Muscle of arm (tissue), 14 donors: ENCODE measurements at places on chromosomes 2 and 18.
A peak's percentile ranks its signal among the peaks of the same experiment; 100 is the strongest.

DNA sequence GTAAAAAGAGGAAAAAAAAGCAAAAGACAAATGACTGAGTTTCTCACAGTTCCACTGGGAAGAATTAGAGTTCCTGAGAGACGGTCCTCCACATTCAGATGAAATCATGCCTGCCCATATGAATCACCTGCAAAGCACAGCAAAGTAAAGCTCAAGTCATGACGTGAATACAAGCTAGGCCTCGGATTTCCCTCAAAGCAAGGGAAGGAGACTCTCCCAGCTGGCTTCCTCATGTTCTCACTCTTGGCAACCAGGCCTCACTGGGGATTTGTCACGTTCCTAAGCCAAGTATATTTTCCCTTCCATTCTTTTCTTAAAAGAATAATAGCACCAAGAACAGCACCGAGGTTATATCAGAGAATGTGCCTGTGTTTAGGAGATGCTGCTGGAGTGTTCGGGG lies 47.0 kb downstream of the CYP27C1 start:
- DNase-seq, result peak; percentile 90

DNA sequence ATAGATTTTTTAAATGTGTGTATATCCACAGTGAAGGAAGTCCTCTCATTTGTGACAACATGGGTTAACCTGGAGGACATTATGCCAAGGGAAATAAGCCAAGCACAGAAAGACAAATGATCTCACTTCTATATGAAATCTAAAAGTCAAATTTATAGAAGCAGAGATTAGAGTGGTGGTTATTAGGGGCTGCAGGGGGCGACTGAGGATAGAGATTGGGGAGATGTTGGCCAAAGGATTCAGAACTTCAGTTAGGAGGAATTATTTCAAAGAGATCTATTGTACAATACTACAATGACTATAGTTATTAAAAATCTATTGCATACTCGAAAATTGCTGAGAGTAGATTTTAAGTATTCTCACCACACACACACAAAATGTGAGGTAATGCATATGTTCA lies 252.4 kb upstream of the SLC39A10 start:
- peak; percentile 11 for DNase-seq

DNA sequence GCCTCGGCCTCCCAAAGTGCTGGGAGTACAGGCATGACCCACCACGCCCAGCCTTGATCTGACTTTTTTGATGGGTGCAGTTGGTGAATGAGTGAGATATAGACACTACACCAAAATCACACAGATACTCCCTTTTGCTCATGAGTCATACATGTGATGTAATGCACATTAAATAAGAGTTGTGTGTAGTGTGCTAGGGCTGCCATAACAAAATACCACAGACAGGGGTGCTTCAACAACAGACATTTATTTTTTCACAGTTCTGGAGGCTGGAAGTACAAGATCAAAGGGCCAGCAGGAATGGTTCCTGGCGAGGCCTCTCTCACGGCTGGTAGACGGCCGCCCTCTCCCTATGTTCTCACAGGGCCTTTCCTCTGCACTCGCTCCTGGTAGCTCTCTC lies 46.6 kb downstream of the GBX2 start:
- no peak for DNase-seq

GRCh38 chr2:120596990-120597594 lies 138.6 kb upstream of the GLI2 start:
- DNase-seq, result peak; percentile 67

DNA sequence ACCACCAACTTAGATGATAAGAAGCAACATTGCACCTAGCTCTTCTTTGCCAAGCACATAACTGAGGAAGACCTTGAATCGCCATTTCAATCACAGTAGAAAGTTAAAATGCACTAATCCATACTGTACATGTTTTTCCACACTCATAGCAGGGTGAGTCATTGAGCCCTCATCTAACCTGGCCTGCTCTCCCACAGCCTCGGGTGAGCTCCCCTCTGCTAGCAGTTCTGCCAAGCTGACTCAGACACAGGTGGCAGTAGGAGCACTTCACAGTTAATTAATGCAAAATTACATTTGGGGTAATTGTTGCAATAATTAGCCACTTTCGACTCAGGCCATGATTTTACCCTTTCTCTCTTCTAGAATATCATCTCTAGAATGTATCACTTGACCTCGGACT lies 1632.8 kb upstream of the CELF4 start:
- no peak for DNase-seq

DNA sequence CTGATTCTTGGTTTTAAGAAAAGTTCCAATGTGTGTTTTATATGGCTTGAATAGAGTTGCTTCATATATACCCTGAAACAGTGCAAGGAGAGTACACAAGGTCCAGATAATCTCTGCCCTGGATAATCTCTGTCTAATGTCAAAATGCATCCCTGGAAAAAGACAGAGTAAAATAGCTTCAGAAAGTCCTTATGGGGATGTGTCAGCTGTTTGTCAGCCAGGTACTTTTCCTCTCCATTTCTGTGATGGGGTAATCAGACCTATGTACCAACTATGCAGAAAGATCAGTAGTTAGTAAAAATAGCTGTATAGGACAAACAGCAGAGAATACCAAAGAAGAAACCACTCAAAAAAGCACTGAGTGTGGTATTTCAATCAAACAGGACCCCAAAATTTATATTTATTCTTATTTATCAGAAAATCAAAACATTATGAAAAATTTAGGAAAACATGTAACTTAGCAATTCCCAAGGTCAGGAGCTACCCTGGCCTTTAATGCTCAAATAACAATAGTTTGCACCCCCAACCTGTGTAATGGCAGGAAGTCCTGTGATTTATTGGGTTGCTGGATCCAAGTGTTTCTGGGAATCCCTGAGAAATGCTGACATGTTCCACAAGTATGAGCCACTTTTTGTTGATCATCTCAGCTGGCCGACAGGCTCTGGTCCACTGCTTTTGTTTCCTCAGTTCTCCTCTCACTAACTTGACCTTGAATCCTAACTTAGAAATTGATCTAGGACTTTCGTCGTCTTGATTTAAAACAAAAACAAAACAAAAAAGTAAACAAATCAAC lies 69.6 kb downstream of the MDH1 start:
- DNase-seq, result no peak

- peak; percentile 17 for DNase-seq
These were observed 324.5 kb upstream of the EPHA4 start for GRCh38 chr2:221896505-221897151.

- no peak for DNase-seq
These were observed 98.7 kb downstream of the PIGN start for GRCh38 chr18:62088156-62088555.

DNA sequence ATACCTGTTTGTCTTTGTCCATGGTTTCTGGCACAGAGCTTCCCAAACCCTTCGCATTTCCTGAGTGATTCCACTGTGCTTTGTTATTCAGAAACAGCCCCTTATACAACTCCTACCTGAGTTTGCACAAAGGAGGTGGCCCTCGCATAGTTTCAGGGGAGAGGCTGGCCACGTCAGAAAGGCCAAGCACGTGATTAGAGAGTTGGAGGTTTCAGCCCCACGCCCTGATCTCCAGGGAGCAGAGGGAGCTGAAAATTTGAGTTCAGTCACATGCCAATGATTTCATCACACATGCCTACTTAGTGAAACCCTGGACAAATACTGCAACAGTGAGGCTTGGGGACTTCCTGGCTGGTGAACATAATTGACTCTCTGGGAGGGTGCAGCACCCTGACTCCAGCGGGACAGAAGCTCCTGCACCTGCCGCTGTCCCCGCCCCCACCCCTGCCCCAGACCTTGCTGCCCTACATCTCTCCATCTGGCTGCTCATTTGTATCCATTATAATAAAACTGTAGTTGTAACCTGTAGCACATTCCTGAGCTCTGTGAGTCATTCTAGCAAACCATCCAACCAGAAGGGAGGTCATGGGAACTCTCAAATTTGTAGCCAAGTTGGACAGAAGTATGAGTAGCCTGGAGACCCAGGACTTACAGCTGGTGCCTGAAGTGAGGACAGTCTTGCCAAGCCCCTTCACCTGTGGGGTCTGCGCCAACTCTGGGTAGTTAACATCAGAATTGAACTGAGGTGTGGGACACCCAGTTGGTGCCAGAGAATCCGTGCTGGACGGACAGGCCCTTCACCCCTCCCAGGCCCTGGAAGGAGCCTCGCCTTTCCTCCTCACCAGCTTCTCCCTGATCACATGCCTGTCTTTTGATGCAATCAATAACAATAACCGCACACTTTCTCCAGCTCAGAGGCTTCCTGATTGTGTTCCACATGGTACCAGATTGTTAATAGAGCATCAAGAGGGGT lies 224.3 kb downstream of the ANAPC1 start:
- no peak for DNase-seq

GRCh38 chr2:218798767-218799504 lies 17.0 kb downstream of the CYP27A1 start:
- DNase-seq, result no peak

GRCh38 chr2:151030663-151031230 lies 230.9 kb downstream of the RBM43 start:
- no peak for DNase-seq

- no peak for DNase-seq
These were observed 239.2 kb upstream of the HS6ST1 start for GRCh38 chr2:128557831-128558241.

DNA sequence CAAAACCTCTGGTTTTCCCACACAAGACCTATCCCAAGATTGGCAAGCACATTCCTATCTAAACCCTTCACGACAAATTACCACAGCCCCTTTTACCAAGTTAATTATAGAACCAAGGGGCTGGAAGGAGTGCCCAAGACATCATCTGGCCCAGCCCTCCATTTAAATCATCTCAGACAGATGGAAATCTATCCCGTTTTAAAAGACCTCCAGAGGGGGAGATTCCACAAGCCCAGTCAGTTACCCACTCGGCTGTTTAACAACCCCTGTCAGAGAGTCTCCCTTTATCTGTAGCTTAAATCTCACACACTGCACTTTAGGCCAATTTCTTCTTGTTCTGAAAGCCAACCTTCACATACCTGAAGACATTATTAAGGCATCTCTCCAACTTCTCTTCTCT lies 179.1 kb upstream of the MEIS1 start:
- DNase-seq, result no peak

GRCh38 chr2:113032737-113033136 lies 19.9 kb downstream of the IL36B start:
- DNase-seq, result no peak

GRCh38 chr18:77043541-77044280 lies 88.9 kb downstream of the MBP start:
- no peak for DNase-seq

- no peak for DNase-seq
These were observed 227.5 kb downstream of the GULP1 start for GRCh38 chr2:188519136-188519535.

- no peak for DNase-seq
These were observed 35.4 kb upstream of the NT5DC4 start for GRCh38 chr2:112685271-112685884.

DNA sequence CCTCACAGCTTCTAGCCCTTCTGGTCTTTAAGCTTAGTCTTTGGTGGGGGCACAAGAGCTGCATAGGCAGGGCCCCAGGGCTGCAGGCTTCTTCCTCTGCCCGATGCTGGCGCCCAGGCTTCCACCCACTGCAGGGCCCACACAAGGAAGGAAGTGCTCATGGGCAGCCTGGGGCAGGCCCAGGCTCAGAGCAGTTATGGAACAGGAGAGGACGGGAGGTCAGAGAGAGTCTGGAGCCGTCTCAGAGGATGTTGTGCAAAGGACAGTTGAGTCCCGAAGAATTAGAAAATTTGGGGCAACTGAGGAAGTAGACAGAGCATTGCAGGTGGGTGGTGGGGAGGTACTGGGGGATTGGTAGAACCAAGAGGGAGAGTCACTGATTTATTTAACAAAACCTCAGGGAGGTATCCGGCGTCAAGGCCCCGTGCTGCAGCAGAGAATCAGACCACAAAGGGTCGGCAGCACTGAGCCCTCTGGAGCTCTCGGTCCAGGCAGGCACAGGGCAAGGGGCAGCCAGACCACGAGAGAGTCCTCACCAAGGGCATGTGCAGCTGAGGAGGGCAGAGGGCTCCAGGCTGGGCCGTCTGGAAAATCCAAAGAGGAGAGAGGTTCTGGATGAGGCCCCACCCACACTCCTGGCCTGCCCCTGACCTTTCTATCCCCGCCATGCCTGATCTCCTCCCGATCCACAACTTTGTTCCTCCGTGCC lies 110.8 kb upstream of the GLI2 start:
- no peak for DNase-seq

DNA sequence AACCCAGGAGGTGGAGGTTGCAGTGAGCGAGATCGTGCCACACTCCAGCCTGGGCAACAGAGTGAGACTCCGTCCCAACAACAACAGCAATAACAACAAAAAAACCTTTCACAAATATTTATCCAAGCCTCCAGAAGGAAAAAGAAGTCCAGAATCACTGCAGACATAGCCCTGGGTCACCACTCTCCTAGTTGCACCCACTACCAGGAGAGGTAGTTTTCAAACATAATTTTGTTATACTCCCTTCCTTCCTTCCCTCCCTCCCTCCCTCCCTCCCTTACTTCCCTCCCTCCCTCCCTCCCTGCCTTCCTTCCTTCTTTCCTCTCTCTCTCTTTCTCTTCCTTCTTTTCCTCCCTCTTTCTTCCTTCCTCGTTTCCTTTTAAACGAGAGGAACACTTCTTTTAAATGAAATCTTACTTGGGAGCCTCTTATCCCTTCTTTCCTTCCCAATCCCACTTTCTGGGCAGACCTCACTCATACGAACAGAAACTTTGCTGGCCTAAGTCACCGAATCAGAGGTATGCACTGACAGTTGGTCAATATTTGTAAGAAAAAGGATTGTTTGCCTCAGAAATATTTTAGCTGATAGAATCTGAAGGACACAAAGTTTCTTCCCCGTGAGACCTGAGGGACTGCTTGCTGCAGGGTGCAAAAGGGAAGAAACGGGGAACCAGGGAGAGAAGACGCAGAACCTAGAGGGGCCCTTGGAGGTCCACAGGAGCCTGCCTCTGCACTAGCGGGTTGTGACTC lies 88.1 kb upstream of the AGAP1 start:
- no peak for DNase-seq

DNA sequence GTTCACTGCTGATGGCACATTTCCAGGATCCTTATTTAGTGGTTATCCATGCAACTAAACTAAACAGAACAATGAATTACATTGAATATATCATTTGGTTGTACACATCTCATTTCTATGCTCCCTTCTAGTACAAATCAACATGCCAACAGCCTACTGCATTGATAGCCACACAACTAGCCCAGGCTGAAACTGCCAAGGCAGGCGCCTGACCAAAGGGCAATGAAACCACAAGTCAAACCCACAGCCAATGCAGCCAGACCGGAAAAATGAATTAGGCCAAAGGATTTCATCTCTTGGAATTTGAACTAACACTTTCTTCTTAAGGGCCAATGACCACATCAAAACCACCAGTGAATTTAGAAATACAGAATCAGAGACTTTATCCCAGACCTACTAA lies 196.4 kb downstream of the NOL4 start:
- DNase-seq, result no peak

DNA sequence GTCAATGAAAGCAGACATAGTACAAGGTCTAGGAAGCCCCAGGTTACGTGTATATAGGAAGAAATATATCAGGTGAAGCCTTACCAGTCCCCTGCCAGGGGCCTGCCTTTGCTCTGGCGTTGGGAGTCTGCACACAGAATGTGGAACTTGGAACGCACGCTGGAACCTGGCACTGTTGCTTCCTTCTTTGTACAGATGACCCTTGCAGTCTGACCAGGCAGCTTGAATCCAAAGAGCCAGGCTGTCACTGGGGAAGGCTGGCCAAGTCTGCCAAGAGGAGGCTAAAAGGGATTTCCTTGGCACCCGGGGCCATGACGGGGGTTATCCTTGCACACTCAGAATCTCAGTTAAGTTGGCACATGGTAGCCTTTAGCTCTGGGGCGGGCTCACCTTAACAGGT lies 39.5 kb downstream of the TMEM247 start:
- peak; percentile 45 for DNase-seq
